H54 (cell line): ENCODE measurements at places on chromosomes 3 and 15.

DNA sequence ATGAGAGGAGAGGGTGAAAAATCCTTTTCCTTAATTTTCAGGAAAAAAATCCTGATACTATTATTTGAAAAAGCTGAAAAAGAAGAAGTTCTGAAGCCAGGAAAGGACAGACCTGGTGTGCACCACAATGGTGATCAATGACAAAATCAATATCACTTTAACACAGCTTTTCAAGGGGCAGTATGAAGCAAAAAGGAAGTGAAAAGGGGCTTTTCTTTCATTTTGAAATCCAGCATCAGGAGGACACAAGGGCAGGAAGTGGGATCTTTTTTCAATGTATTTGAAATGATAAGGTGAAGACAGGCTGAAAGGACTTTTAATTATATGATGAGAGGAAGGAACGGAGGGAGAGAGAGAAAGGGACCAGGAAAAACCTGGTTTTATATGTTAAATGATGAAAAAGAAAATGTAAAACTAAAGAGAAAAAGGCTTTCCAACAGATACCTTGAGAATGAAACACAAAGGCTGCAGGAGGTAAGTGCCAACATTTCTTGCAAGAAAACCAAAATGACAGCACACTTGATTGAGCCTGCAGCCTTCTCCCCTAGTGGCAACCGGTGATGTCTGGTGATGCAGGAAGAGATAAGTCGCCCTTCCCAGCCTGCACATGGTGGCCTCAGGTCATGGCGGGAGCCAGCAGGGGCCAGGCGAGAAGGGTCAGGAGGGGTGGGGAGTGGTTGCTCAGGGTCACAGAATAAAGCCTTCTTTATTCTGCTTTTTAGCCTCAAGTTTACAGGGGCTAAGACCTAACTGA lies 236.7 kb upstream of the WNT5A start:
- DNase-seq, result no peak

DNA sequence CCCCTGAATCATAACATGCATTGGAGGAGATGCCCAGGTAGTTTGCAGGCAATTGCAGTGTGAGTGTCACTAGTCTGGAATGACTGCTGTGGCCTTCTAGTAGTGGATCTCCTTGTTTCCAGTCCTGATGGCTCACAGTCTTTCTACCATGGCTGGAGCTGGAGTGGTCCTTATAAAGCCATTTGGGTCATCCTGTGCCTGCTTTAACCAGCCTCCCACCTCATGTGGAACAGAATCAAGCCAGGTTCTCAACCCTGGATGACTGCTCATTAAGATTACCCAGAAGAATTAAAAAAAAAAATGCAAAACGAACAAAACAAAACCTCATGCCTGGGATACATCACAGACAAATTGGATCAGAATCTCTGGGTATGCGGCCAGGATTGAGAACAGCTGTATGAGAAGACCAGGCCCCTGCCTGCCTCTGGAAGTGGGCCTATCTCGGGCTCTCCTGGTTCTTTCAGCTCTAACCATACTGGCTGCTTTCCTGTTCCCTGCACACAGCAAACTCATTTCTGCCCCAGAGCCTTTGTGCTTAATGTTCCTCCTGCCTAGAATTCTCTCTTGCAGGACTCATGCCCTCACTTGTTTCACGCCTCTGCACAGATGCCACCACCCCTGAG lies 96.4 kb downstream of the ITPR1 start:
- no peak for DNase-seq

DNA sequence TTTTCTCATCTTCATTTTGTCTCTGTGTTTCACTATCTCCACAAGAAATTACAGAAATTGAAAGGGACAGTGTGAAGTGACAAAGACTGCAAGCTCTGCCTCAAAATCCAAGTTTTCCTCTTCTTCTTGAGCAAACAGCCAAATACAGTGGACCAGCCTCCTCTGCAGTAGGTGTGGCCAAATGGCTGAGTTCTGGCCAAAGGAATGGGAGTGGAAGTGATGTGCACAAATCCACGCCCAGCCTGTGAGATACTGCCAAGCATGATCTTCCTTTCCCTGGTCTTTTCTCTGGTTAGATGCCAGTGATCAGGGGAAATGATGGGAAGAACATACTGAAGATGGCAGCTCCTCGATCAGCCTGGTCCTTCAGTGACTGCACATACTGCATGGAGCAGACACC lies 111.0 kb upstream of the CPNE4 start:
- DNase-seq, result no peak

- DNase-seq, result no peak
Observed at GRCh38 chr3:180827171-180827570, 85.3 kb upstream of the FXR1 start.

- no peak for DNase-seq
Observed at GRCh38 chr15:76098685-76099084, 38.9 kb downstream of the TMEM266 start.

DNA sequence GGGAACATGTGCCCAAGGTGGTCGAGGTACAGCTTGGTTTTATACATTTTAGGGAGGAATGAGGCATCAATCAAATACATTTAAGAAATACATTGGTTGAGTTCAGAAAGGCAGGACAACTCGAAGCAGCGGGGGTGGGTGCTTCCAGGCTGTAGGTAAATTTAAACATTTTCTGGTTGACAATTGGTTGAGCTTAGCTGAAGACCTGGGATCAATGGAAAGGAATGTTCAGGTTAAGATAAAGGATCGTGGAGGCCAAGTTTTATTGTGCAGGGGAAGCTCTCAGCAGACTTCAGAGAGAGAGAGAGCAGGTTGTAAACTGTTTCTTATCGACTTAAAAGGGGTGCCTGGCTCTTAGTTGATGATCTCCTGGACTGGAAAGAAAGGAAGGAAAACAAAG lies 11.3 kb downstream of the CPN2 start:
- no peak for DNase-seq
